ENCODE measurements at places on chromosomes 16 and 17.

DNA sequence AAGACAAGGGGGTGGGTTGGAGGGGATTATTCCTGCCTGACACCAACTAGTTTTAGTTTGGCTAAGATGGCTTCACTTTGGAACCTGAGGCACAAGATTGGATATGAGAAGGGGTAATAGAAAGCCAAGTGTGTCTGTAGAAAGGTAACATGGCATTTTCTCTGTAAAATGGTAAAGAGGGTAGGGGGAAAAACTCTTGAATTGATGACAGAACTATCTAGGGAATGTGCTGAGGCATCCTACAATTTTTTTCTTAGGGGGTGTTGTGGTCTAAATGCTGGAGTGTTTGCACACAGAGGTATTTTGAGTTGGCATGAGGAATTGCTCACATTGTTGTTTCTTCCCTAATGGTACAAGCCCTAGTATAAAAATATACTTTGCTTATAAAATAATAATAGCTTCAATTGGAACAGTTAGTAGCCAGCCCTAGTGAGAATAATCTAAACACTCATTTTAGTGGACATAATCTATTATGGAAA is 25.8 kb downstream of the YPEL2 start:
- H3K4me1 ChIP-seq, result peaks cover 66% of the 10 kb centered on the region
- H3K27me3 ChIP-seq, result no peaks in the 10 kb centered on the region
- H3K4me3 ChIP-seq, result no peak overlapping the region
- peak overlapping the region; percentile 41 for H3K27ac ChIP-seq
- no peak for DNase-seq

- no peak overlapping the region for H3K4me3 ChIP-seq
- peaks cover 5% of the 10 kb centered on the region for H3K4me1 ChIP-seq
- H3K36me3 ChIP-seq, result no peaks in the 10 kb centered on the region
- no peaks in the 10 kb centered on the region for H3K27me3 ChIP-seq
- DNase-seq, result no peak
Measured at GRCh38 chr17:50839591-50840310, 4.4 kb downstream of the WFIKKN2 start.

DNA sequence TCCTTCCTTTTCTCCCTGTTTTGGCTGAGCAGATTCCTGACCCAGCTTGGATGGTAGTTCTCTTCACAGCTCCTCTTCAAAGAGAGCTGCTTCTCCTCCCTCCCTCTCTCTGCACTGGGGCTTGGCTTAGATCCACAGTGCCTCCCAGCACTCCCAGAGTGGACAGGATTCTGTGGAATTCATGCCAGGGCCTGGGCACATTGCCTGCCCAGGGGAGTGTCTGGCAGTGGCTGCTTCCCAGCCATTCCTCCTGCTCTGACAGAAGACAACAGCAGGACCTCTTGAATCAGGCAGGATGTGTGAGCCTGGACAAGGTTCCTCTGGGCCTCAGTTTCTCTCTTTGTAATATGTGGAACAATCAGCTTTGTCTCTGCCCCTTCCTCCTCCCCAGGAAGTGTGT is 4.5 kb upstream of the MMP28 start:
- H3K27ac ChIP-seq, result no peak overlapping the region
- no peak for DNase-seq
- no peak overlapping the region for H3K4me3 ChIP-seq

DNA sequence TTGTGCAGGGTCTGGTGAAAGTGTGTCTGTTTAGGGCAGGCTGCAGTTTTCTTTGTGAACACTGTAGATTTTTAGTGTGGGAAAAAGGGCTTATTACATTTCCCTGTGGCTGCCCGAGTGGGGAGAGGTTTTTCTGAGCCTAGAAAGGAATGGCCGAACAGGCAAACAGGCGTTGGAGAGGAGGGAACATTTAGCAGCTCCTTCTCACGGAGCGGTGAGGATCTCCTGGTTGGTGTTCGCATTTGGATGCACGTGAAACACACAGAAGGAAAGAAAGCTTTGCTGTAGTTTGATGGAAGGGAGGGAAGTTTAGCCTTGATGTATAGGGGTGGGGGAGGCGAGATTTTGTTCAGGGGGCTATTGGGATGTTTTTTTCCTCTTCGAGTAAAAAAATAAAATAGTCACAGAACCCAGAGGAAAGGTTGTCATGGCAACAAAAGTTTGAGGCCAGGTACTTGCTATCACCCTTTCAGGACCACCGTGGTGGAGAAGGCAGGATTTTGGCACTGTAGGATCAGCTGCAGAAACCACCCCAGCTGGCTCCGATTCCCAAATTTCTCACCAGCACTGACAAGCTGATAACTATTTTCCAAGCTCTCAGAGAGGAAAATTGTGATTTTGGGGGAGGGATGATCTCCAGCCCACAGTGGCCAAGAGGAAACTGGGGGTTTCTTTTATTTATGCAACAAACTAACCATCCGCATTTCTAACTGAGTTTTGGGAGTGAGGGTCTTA is 3.5 kb downstream of the GSG1L start:
- H3K4me3 ChIP-seq, result no peak overlapping the region
- H3K27me3 ChIP-seq, result peaks cover 66% of the 10 kb centered on the region
- no peaks in the 10 kb centered on the region for H3K36me3 ChIP-seq
- DNase-seq, result no peak
- H3K4me1 ChIP-seq, result no peaks in the 10 kb centered on the region

- no peak overlapping the region for H3K27ac ChIP-seq
- no peak overlapping the region for H3K4me3 ChIP-seq
- H3K36me3 ChIP-seq, result no peaks in the 10 kb centered on the region
- no peak for DNase-seq
Measured at GRCh38 chr16:72299684-72300243, 127.8 kb upstream of the PMFBP1 start.

GRCh38 chr16:69928856-69929400 is 22.2 kb upstream of the CLEC18A start:
- no peak overlapping the region for H3K4me3 ChIP-seq
- peaks cover 3% of the 10 kb centered on the region for H3K36me3 ChIP-seq
- DNase-seq, result no peak
- H3K27me3 ChIP-seq, result no peaks in the 10 kb centered on the region
- H3K27ac ChIP-seq, result peak overlapping the region; percentile 90

DNA sequence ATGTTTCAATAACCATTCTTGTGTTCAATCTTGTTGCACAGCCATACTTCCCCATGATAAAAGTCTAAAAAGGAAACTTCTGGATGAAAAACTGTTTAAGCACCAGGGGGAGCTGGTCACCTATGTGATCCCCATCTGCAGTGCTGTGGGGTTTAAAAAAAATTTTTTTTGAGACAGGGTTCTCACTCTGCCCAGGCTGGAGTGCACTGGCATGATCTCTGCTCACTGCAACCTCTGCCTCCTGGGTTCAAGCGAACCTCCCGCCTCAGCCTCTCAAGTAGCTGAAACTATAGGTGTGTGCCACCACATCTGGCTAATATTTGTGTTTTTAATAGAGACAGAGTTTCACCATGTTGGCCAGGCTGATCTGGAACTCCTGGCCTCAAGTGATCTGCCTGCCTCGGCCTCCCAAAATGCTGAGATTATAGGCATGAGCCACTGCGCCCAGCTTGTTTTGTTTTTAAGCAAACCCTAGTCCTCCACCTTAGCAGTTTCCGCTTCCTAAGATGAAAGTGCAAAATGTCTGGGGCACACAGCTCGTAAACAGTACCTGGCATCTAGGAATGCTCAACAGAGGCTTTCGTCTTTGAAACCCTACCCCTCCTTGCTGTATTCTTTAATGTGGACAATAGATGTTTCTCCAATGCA is 25.4 kb downstream of the DNAJA2 start:
- H3K36me3 ChIP-seq, result no peaks in the 10 kb centered on the region
- H3K4me1 ChIP-seq, result no peaks in the 10 kb centered on the region
- H3K27ac ChIP-seq, result no peak overlapping the region

DNA sequence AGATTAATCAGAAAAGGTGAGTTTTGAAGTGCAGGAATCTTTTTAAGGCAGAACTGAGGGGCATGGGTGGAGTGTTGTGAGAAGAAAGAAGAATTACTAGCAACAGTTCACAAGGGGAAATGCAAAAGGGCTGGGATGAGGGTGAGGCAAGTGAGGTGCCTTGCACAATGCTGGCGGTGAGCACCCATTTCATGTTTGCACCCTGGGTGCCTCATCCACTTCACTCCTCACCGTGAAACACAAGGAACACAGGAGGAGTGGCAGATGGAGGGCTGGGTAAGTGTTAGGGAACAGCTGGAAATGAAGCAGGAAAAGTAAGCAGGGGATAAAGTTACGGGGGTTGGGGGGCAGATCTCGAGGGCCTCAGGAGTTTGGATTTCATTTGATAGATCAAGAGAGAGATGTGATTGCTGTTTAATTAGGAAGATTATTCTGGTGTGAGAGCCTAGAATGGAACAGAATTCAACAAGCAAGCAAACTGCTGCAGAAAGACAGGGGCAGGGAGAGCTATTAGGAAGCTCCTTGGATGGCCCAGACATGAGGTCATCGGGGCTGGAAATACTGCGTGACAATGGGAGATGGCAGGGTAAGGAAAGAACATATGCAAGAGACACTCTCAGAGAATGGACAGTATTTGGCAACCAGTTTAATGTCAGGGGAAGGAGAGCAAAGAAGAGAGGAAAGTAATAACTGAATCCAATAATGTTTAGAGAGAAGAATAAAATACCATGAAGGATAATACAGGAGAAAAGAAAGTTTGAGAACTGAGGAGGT is 8.3 kb upstream of the HEATR6 start:
- H3K27ac ChIP-seq, result no peak overlapping the region
- peaks cover 12% of the 10 kb centered on the region for H3K4me1 ChIP-seq

DNA sequence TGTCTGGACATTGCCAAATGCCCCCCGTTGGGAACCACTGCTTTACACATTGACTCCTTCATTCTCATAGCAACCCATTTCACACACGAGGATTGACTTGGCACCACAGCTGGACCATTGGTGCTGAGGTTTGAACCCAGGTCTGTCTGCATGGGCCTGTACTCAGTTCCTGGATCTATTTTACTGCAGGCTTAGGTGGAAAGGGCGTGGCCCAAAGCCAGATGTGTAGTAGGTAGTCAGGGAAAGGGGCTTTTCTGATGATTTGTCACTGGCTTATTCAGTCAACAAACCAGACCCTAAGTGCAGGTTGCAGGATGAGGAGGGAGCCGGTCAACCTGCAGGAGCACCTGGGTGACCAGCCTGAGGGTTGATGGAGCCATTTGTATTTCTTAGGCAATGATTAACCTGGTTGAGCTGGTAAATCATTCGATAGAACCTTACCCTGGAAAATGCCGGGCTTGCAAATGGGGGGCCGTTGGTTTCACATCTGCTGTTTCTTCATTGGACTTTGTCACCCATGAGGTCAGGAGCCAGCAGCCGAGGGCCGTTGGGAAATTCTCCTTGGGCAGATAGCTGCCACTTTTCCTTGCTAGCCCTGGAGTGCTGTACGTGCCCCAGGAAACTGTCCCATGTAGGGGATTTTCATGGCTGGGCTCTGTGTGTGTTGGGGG is 104.4 kb downstream of the CMIP start:
- H3K4me3 ChIP-seq, result no peak overlapping the region
- H3K27ac ChIP-seq, result no peak overlapping the region
- H3K4me1 ChIP-seq, result peaks cover 16% of the 10 kb centered on the region
- no peak for DNase-seq

GRCh38 chr17:65542067-65542466 is 19.4 kb downstream of the AXIN2 start:
- H3K36me3 ChIP-seq, result no peaks in the 10 kb centered on the region
- no peak overlapping the region for H3K27ac ChIP-seq
- H3K27me3 ChIP-seq, result no peaks in the 10 kb centered on the region
- no peak overlapping the region for H3K4me3 ChIP-seq

DNA sequence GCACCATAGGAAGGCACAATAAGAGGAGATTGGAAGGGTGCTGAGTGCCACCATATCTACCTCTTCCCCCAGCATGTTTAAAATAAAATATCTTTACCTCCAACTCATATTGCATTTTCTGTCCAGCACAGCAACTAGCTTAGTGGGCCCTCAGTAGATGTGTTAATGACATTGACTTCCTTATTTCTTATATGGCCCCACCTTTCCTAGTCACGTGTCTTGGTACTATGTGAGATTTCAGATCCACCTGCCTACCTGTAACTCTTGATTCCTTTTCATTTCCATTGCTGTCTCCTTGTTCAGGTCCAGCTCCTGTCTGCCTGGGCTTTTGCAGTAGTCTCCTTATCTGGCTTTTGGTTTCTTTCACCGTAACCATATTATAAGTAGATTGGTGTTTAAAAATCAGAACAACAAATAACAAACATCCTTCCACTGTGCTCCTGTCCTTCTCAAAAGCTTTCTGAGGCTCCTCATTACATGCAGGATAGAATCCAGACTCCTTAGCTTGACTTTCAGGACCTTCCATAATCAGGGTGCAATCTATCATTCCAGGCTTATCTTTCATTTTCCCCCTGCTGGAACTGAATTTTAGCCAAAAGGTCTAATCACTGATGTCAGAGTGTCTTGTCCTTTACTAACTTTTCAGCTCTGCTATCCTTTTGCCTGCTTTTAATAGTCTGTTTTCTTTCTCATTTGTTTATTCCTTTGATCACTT is 71.3 kb downstream of the FTO start:
- DNase-seq, result no peak
- peaks cover 91% of the 10 kb centered on the region for H3K4me1 ChIP-seq
- no peak overlapping the region for H3K27ac ChIP-seq
- H3K27me3 ChIP-seq, result no peaks in the 10 kb centered on the region
- H3K4me3 ChIP-seq, result no peak overlapping the region

GRCh38 chr17:980406-981291 is 1.1 kb upstream of the NXN start:
- H3K27ac ChIP-seq, result peak overlapping the region; percentile 78
- no peaks in the 10 kb centered on the region for H3K27me3 ChIP-seq
- DNase-seq, result peak; percentile 56
- peak overlapping the region; percentile 52 for H3K4me3 ChIP-seq
- H3K4me1 ChIP-seq, result peaks cover 32% of the 10 kb centered on the region

DNA sequence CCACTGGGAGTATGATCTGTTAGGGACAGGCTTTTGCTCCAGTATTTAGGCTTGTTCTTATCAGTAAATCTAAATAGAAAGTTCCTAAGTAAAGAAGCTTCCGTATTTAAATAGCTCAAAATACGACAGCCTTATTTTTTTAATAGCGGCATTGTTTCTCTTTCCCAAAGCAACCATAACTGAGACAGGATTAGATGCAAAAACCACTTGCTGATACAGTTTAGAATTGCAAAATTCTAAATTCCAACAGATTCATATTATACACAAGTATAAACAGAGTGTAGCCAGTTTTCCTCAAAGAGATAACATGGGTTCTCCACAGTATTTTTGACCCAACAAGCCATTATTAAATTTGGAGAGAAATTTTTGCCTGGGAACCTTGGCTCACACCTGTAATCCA is 276.7 kb downstream of the FTO start:
- DNase-seq, result no peak
- no peaks in the 10 kb centered on the region for H3K4me1 ChIP-seq
- no peaks in the 10 kb centered on the region for H3K36me3 ChIP-seq
- no peak overlapping the region for H3K27ac ChIP-seq
- H3K27me3 ChIP-seq, result no peaks in the 10 kb centered on the region

GRCh38 chr17:78379131-78379491 is 662 bp downstream of the PGS1 start:
- no peaks in the 10 kb centered on the region for H3K36me3 ChIP-seq
- H3K27ac ChIP-seq, result peak overlapping the region; percentile 93
- H3K4me3 ChIP-seq, result peak overlapping the region; percentile 96
- peaks cover 88% of the 10 kb centered on the region for H3K4me1 ChIP-seq
- no peaks in the 10 kb centered on the region for H3K27me3 ChIP-seq
